ENCODE measurements at places on chromosomes 5 and 9.
A peak's percentile ranks its signal among the peaks of the same experiment; 100 is the strongest.

- DNase-seq = peak; percentile 36
These were observed 221.0 kb upstream of the IER5L start for GRCh38 chr9:129398961-129399633.

- DNase-seq = no peak
These were observed 364.0 kb downstream of the ARHGEF28 start for GRCh38 chr5:73989956-73990355.

DNA sequence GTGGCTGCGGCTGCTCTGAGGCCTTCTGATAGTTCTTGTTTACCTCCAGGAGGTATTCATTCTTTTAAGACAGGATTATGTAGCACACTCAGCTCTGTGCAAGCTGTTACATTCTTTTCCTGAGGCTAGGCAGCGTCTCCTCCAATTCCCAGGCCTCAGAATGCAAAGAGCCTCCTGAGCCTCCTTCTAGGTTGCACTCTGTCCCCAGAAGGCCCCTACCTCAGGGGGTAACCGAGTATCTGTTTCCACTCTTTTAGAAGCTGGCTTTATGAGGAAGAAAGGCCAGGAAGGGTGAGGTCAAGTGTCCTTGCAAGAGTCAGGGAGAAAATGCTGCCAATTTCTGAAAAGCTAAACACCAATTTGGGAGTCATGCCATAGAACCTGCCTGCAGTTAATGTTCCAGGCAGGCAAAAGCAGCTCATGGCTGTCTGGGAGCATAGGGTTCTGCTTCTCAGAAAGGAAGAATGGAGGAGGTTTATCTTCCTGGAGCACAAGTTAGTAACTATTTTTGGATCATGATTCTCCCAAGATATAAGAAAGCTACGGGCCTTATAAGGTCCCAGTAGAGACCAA, 178.9 kb downstream of the SEMA6A start:
- DNase-seq = peak; percentile 75

DNA sequence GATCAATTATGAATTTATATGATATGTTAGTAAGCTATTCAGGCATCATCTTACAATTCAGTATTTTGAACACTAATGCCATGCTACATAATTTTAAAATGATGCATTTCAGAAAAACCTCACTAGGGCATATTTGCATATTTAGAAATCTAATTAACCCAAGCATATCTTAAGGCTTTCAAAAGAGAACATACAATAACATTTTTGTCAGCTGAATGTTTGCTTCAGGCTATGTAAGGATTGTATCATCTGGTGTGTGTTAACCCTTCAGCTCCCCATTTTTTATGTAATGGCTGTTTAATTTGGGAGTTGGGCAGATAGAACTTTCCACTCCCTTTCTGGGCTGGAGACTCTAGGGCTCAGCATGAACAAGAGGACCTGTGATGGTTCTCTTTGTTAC, 299.1 kb upstream of the EFNA5 start:
- DNase-seq = no peak

- peak; percentile 60 for DNase-seq
These were observed 139.5 kb upstream of the DMRTA1 start for GRCh38 chr9:22307013-22307711.

DNA sequence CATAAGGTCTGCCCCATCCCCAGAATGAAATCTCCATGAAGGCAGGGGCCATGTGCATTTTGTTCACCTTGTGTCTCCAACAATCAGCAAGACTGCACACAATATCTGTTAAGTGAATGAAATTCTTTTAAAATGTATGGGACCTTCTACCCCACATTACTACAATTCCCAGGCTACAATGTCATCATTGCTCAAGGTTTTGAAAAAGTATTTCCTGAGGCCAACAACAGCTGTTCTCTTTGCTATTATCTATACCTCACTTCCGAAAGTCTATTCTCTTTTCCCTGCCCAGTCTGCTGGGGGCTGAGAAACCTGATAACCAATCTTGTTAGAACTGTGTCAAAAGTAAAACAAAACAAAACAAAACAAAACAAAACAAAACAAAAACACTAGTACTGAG, 29.2 kb downstream of the HOMER1 start:
- no peak for DNase-seq

- DNase-seq = no peak
These were observed 139.2 kb upstream of the SMARCA2 start for GRCh38 chr9:1875921-1876448.

DNA sequence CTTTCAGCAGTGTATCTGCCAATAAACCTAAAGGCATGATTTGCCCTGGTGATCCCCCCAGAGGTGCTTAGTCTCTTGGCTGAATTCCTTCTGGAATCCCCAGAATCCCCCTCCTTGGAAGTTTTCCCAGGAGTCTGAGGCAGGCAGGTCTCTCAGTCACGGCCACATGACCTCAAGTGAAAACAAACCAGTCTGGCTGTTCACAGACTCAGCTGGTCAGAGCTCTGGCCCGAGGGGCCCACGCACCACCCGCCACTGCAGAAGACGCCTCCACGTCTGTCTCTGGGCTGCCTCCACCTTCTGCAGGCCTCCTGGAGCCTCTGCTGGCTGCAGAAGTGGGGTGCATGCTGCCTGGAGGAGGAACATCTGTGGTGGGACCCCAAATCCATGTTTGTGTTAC, 52.5 kb downstream of the HRH2 start:
- DNase-seq = peak; percentile 22

DNA sequence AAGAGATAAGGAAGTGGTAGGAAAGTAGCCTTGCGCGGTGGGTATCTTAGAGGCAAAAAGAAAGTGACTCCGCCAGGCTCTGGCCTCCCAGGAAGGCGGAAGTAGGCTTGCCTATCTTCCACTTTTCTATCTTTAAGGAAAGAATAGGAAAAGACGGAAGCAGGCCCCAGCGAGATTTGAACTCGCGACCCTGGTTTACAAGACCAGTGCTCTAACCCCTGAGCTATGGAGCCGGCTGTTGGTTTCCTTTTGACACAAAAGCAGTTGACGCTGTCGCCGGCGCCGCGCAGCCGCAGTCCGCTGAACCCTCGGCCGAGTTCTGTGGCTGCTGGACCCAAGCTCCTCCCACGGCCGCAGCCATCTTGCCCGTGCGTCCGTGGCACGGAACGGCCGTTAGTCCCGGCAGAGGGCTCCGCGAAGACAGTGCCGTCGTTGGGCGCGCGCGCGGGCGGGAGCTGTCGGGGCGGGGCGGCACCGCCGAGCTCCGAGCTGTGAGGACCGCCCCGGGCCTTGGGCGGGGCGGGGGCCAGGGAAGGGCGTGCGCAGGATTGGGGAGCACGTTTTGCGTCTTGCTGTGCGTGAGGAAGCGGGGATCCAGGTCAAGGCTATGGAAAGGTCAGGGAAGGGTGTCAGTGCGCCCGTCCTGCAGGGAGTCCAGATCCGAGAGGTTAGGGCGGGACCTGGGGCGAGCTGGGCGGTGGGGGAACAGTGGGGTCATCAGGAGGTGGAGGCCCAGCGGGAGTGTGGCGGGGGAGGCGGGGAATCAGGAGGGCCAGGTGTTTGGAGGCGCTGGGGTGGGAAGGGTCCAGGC, 13.3 kb downstream of the TRIM7 start:
- peak; percentile 99 for DNase-seq

- DNase-seq = no peak
These were observed 21.3 kb downstream of the PWWP2A start for GRCh38 chr5:160097991-160098390.

DNA sequence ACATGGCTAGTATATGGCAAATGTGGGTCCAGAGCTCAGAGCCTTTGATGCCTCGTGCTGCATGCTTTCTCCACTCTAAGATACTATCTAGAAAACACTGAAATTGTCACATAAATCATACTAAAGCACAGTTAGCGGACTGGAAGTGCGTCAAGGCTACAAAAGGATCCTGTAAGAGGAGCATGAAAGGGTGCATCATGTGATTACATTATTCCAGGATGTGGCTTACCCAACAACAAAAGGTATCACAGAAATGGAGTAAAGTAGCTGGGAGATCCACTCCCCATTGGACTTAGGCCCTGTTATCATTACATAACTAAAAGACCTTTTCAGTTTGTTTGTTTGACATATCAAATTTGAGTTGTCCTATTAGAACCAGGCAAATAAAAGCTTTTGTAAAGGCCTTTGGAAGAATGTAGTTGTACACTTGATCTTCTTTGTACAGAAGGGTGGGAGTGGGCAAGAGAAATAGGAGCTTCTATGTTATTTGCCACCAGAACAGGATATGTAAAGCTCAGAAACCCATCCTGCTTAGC, 6.9 kb downstream of the SLC31A1 start:
- DNase-seq = no peak

- DNase-seq = no peak
These were observed 555.3 kb upstream of the ZNF608 start for GRCh38 chr5:125301711-125302110.

GRCh38 chr9:89493181-89493580, 4.7 kb downstream of the SEMA4D start:
- DNase-seq = no peak

DNA sequence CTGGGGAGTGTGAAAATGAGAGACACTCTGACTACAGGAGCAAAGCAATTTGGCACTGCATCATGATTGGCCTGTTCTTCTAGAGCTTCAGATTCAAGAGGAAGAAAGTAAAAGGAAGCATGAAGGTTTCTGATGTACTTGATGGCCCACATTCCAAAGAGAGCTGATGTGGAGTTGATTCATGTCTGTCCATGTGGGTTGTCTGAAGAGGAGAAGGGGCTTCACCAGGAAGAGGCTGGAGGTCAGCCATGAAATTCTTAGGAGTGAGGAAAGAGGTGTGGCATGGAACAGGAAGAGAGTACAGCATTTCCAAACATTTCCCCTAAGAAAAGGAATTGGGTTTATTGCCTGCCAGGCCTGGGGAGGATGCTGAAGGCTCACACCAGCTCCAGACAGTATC, 70.7 kb downstream of the PTCD2 start:
- no peak for DNase-seq

DNA sequence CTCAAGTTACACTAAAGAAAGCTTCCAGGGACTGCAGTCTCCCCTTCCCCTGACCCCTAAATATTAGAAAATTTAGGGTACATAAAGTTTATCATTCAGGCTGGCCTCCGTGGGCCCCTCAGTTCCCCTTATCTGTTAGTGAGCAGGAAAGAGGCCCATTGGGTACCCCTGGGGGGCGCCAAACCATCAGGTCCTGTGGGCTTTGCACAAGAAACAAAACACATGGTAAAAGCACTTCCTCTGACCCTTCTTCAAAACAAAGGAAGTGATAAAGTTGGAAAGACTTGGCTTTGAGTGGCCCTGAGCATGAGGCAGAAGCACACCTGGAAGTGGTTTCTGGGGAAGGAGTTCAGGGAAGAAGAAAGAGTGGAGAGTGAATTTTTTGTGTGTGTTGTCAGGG, 213.0 kb downstream of the SMARCA2 start:
- DNase-seq = peak; percentile 82

DNA sequence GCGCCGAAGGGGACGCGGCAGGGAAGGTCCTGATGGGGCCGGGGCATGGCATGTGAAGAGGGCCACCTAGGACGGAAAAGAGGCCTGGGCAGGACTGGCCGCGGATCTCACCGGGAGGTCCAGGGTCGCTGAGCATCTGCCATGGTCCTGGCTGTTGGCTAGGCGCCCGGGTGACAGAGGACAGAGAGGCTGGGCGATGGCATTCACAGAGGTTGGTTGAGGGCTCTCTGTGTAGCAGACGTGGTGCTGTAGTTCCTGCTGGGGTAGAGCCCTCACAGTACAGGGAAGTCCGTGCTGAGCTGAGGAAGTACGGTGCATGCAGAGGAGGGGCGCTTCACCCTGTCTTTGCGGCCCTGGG, 427 bp downstream of the PCYOX1L start:
- DNase-seq = no peak

DNA sequence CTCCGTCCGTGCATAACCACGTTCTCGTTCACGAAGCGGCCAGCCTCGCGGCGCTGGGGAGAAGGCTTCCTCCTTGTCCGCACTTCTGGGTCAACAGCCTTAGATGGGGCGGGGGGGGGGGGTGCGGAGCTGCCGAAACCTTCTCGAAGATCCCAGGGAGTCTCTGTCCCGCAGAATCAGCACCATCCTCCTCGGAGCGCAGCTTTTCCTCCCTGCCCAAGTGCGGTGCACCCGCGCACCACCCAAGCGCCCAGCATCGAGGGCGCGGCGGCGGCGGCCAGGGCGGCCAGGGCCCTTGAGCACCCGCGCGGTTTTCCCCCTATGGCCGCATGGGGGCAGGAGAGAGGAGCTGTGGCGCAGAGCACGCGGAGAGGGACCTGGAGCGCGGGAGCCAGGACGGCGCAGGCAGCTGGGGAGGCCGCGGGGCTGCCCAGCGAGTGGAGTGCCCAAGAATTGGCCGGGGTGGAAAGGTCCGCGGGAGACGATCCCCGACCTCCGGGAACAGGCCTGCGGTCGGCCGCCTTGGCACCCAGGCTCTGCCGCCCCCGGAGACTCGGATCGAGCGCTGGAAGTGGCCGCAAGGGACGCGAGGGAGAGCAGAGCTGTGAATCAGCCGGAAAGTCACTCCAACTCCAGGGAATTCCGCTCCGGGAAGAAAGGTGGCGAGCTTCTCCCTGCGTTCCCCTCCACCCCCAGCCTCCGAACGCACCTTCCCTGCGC, 43.1 kb downstream of the TMEM174 start:
- DNase-seq = peak; percentile 95

DNA sequence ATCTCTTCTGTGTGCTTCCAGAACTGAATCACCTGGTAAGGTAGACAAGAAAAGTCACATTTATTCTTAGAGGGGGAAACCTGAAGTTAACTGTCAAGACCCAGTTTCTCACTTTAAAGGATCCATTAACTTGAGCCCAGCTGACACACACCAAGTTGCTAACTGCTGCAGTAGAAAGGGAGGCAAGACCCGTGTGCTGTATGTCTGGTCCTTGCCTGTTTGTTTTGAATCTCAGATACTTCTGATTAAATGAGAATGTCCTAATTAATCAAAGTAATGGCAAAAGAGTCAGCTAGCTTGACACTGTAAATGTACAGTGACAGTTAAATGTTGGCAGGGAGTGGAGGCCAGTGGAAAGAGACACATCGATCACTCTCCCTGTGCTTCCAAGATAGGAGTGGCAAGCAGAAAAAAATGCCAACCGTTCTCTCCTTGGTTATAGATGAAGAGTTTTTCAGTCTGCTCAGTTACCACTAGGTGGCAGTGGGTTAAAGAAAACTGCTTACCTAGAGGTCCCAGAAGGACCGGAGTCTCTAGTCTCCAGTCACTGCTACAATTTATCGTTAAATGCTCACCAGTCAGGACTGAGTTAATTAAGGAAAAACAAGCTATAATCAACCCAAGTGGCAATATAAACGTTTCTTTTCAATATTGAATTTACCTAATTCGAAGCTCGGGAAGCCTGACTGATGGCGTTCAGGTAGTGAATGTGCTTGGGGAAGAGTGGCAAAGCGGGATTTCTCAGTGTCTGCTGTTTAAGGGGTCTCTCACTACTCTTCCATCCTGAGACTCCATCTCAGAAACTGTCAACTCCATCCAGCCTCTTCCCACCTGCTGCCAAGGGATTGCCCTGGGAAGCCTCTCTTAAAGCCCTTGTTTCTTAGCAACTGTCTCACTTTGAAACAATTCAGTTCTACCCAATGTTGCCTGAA, 18.4 kb downstream of the LSM11 start:
- DNase-seq = peak; percentile 62

DNA sequence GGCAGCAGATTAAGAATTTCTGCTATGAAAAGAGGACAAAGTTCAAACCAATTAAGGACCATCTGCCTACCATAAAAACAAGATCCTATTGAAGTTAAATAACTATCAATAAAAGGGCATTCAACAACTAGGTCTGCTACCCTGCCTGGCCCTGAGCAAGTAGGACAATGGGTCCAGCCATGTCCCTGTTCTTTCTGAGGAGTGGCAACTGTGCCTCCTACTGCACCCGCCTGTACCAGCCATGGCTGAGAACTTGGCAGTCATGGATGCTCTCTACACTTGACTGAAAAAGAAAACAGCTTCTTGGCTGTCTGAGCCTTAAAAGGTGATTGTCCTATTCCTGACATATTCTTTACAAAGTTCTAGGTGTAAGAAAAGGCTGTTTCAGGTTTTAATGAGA, 652.4 kb downstream of the PDE4D start:
- no peak for DNase-seq

Measured in endodermal cell (in vitro differentiated cells).